Cerebellum (tissue), 4 donors: ENCODE measurements at places on chromosomes 13 and 19.

DNA sequence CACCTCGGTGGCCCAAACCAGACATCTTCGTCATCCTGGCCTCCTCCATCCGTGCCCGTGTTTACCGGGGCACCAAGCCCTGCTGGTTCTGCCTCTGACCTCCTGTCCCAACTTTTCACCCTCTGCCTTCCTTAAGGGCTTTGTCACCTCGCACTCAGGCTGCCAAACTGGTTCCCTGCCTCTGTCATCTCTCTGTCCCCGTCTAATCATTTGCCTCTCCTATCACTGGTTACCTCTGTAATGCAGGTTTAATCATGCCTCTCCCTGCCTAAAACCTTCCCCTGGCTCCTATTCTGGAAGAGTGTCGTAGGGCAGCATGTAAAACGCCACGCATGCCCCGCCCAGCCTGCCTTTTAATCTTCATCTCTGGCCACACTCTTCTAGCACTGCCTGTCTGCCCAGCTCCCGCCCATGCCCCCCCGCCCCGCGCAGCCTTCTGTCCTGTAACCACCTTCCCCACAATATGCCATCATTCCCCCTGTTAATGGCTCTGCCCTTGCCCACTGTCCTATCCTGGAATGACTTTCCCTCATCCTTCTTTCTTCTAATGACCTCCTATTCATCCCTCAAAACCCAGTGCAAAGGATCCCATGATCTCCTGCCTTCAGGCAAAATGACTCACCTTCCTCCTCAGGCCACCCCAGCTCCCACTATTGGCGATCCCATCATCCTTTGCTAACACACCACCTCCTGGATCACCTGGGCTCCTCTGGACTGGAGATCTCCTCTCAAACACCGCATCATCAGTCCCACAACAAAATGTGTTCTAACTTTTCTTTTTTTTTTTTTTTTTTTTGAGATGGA lies 66.7 kb downstream of the PEX11G start:
- DNase-seq = no peak

DNA sequence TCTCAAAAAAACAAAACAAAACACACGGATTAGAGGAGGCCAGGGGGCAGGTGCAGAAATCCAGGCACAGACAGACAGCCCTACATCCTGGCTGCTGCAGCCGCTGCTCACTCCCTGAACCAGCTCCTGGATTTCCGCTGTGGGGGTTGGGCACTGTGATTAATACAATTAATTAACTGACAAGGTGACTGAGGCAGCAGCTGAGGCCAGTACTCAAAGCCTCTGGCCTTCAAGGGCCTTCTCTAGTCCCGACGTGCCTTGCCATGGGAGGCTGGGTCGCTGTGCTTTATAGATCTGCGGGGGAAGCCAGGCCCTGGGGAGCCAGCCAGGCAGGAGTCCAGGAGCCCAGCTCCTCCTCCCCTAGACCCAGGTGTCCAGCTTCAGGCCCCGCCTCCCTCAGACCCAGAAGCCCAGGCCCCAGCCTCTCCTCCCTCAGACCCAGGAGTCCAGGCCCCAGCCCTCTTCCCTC lies 4.6 kb downstream of the NECTIN2 start:
- no peak for DNase-seq

DNA sequence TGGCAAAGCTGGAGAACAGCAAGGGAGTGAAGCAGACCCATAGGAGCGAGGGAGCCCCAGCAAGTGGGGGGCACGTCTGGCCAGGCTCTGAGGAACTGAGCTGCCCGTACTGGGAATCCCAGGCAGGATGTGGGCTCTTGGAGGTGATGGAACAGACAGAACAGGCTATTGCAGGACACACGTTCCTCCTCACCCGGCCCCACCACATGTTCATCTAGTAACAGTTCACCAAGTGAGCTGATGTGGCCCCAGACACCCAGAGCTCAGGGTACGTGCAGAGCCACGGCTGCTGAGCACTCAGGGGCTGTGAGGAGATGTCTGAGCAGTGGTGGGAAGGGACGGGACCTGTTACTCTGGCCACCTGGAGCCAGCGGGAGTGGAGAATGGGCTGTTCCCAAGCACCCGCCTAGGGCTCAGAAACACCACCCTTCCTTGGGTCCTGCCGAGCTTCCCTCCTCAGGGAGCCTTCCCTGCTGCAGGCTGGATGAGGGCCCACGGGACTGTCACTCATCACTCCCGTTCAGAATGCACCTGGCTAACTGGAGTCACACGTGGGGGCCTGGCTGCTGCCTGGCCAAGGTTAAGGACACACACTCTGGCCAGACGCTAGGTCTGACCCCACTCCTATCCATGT lies 18.4 kb downstream of the ELL start:
- DNase-seq = no peak

DNA sequence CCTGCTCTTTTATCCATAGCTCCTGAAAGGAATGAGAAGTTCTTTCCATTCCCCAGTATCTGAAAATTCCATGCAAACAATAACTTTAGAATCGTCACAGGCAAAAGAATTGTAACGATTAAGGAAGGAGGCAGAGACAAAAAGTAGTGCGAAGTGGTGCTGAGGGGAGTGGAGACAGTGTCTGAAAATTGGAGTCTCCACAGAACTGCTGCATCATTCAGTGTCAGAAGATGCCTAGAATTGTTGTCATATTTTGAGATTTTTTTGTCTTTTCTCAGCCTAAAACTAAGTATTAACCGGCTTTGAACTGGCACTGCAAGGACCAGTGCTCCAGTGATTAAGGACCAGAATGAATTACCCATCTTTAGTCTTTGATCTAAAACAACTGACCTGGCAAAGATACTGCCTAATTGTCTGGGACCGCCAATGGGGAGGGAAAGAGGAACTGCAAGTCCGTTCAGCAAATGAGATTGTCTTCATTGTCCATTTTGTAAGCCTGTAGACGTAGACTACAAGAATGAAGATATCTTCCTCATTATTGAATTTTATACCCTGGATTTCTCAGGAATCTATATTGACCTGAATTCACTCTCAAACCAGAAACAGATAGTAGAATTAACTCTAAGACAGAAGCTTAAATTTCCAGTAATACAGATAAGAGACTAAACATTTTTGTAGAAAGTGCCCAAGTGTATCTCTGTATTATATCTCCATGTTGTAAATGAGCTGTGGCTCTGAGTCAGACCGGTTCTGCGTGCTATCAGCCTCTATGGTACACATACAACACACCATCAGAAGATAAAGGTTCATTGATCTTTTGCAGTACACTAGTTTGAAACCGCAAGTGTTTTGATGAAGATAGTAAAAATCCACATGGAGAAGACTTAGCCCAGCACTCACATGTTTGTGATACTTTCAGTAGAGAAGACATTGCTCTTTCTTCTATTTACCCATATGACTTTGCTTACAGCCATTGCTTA lies 293.2 kb downstream of the EFNB2 start:
- no peak for DNase-seq

DNA sequence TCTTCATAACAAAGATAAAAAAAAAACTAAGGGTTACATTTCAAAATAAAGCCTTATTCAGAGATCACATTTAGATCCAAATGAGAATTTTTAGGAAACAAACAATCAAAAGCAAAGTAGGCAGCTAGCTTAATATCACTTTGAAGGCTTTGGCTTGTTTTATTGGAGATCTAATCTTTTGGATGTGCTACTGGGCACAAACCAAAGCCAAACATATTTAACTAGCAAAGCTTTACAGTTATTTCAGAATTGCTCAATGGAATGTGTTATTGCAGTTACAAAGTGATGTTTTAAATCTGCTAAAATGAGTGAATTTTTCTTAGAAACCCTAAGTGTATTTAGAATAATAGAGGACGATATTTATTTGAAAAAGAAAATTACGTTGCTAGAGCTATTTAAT lies 114.7 kb upstream of the KLHL1 start:
- no peak for DNase-seq

- DNase-seq = no peak
Measured at GRCh38 chr19:815079-815774, 6.5 kb downstream of the PLPPR3 start.
